NCI-H187 treated with DMSO at 0.1 percent for 48 hours (cell line): ENCODE measurements at places on chromosomes 6 and 20.

GRCh38 chr20:24746351-24746685, 202.8 kb upstream of the CST7 start:
- DNase-seq = no peak

- no peak for DNase-seq
Observed at GRCh38 chr6:144582939-144583613, 297.9 kb downstream of the UTRN start.

GRCh38 chr6:126026001-126026400, 39.7 kb downstream of the TRMT11 start:
- no peak for DNase-seq

- DNase-seq = no peak
Observed at GRCh38 chr20:64131406-64131805, 24.0 kb upstream of the NPBWR2 start.

DNA sequence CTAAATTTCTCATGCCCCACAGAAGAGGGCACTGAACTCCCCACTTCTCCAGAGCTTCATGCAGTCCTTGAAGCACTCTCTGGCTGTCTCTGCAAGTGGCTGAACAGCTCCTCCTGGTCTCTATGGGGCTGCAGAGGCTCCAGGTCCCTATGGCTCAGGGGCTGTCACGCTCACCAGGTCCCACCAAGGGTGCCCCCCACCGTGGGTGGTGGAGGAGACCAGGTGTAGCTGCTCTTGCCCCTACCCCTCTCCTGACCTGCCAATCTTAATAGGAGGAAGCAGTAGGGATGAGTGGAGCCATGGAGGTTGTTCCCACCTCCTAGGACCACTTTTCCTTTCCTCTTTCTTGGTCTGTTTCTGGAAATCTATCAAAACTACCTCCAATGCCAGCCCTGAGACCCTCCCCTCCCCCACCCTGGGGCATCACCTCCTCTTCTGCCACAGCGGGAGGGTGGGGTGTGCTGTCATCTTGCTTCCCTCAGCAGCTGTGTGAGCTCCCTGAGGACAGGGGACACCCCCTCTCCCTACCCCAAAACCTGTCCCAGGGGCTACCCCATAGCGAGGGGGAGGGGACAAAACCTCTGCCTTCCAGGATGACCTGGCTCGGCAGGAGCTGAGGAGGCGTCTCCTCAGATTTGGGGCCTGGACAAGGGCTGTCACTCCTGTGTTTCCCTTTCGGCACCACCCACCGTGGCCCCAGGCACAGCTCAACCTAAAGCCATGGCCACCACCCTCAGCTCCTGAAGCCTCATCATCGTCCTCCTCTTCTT, 12.0 kb upstream of the RAET1E start:
- DNase-seq = no peak
